ENCODE measurements at places on chromosomes 5 and 9.

DNA sequence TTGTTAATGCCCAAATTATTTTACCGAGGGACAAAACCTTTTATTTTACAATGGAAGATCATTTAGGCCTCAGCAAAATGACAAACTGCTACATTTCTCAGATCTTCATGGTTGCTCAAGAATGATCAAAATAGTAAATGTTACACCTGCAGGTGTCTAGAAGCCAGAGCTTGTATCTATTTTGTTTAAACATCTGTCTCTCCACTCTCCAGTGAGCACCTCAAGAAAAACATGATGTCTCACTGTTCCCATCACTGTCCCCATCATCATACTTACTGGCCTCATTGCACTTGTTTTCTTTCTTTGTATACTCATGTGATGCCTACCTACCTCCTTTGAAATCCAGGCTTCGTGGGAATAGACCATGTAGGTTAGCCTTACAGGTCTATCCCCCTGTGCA lies 149.6 kb downstream of the TTLL11 start:
- DNase-seq = no peak
- no peak overlapping the region for H3K27ac ChIP-seq
- no peaks in the 10 kb centered on the region for H3K4me1 ChIP-seq
- no peaks in the 10 kb centered on the region for H3K36me3 ChIP-seq

GRCh38 chr9:129694243-129694646 lies 28.8 kb downstream of the PRRX2 start:
- peaks cover 11% of the 10 kb centered on the region for H3K4me1 ChIP-seq
- H3K4me3 ChIP-seq = no peak overlapping the region
- DNase-seq = no peak
- no peaks in the 10 kb centered on the region for H3K36me3 ChIP-seq
- H3K27ac ChIP-seq = no peak overlapping the region

- no peak for DNase-seq
- no peak overlapping the region for H3K4me3 ChIP-seq
- no peaks in the 10 kb centered on the region for H3K27me3 ChIP-seq
- H3K27ac ChIP-seq = no peak overlapping the region
- no peaks in the 10 kb centered on the region for H3K36me3 ChIP-seq
Observed at GRCh38 chr9:12915366-12915954, 140.6 kb downstream of the LURAP1L start.

DNA sequence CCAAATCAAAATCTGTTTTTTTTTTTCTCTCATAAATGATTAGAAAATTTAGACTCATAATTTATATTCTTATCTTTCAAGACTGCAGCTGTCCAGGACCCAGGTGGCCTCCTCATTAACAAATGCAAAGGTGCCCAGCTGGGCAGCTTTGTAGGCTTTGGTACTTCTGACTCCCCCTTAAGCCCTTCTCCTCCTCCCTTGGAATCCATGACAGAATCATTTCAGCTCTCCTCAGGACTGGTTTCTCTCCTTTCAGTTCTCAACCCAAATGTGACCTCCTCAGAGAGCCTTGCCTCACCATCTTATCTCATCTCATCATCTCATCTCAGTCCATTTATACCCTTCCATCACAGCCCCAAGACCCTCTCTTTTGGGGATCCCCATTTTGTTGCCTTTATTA lies 221.7 kb downstream of the KIAA0825 start:
- no peak overlapping the region for H3K27ac ChIP-seq
- no peak overlapping the region for H3K4me3 ChIP-seq
- no peaks in the 10 kb centered on the region for H3K36me3 ChIP-seq
- H3K4me1 ChIP-seq = no peaks in the 10 kb centered on the region
- no peak for DNase-seq
